Stimulated activated CD4-positive, alpha-beta T cell treated with anti-CD3 and anti-CD28 coated beads, Interleukin-4, amount 100 ng/mL, for 48 hours (primary cell): ENCODE measurements at places on chromosomes 7 and 10.

GRCh38 chr7:106375499-106375898 lies 90.7 kb upstream of the NAMPT start:
- no peak for DNase-seq

GRCh38 chr10:129683920-129684319 lies 216.9 kb downstream of the MGMT start:
- no peak for DNase-seq

GRCh38 chr10:501596-501995 lies 187.9 kb downstream of the DIP2C start:
- no peak for DNase-seq

DNA sequence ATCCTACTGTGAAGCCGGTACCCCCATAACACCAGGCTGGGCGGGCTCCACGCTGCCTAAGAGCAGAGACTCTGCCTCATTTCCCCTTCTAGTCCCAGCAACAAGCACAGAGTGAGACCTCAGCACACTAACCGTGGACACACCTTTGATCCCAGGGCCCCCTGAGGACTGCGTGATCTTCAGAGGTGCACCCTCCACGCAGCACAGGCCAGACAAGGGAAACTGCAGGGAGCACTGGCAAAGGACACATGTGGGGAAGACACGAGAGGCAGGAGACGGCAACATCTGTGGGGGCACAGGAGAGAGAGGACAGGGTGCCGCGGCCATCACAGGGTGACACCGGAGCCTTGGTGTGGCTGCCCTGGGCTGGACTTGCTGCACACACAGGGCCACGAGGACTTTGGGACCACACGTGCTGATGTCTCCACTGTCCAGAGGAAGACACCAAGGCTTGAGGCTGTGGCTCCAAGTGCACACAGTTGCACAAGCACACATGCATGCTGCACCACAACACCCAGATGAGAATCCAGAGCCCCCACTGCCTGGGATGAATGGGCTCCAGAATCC lies 128.8 kb downstream of the PTPRN2 start:
- no peak for DNase-seq
